CD4-positive, alpha-beta T cell treated with Interleukin-2 at 100 ng/mL for 4 hours (primary cell): ENCODE measurements at places on chromosomes 4 and X.
A peak's percentile ranks its signal among the peaks of the same experiment; 100 is the strongest.

GRCh38 chr4:185005219-185005819 is 13.0 kb upstream of the HELT start:
- peak; percentile 71 for DNase-seq

GRCh38 chrX:12170755-12171154 is 32.5 kb downstream of the FRMPD4 start:
- no peak for DNase-seq

- no peak for DNase-seq
Measured at GRCh38 chr4:133618963-133619362, 469.9 kb downstream of the PCDH10 start.

- no peak for DNase-seq
Measured at GRCh38 chrX:41895826-41896225, 27.5 kb downstream of the CASK start.

GRCh38 chrX:38861489-38861888 is 60.2 kb downstream of the MID1IP1 start:
- DNase-seq, result no peak

- no peak for DNase-seq
Measured at GRCh38 chr4:175560604-175561003, 251.5 kb downstream of the GPM6A start.
